Renal cortex interstitium (tissue), 15 donors: ENCODE measurements at places on chromosomes 5 and 9. TPM values are rescaled to one million over a fixed set of nuclear protein-coding genes. Genes with fewer than 3 reads are reported as not detected.

ROPN1L gene
- 0.37 TPM for polyA plus RNA-seq

PLPPR1 gene
- polyA plus RNA-seq: 16.8 TPM

NIPSNAP3A gene
- polyA plus RNA-seq: 46.8 TPM

SHROOM1 gene
- 14.1 TPM for polyA plus RNA-seq

- DNase-seq: no peak
These were observed 12.7 kb upstream of the CCL27 start for GRCh38 chr9:34675048-34675714.

GRCh38 chr9:106868565-106868964 is 5.6 kb downstream of the ZNF462 start:
- DNase-seq: no peak

GRCh38 chr5:158848634-158849033 is 251.1 kb downstream of the EBF1 start:
- DNase-seq: no peak

DNA sequence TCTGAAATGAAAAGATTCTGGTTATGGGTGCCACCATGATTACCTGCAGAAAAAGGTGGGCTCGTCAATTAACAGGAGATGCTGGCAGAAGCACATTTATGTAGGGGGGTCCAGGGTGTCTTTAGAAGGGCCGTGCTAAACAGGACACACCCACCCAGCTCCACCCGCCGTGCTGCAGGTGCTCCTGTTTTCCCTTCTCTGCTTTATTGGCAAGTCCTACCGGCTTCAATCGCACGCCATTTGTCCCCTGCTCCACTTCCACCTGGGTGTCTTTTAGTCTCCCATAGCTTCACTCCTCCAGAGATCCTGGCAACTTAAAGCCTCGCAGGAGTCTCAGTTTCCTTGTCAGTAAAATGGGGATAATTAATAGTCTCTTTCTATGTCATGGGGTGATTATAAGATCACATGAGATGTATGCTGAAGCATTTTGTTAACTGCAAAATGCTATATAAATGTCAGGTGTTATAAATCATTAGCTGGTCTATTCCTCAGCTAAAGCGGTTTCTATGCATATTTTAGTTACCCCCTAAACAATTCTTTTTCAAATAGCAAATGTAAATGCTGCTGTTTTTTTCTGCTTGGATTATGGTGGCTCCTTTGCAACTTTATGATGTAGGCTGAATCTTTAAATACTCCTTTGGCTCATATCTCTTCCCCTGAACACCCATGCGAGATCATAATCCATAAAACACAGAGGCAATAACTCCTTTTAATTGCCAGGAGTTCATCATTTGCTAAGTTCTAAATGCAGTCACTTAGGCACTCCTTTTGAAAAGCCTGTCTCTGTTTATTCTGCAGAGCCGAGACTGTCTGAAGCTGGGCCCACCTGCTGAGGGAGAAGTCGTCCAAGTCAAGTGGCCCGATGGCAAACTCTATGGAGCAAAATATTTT is 406.9 kb downstream of the KDM4C start:
- no peak for DNase-seq

DNA sequence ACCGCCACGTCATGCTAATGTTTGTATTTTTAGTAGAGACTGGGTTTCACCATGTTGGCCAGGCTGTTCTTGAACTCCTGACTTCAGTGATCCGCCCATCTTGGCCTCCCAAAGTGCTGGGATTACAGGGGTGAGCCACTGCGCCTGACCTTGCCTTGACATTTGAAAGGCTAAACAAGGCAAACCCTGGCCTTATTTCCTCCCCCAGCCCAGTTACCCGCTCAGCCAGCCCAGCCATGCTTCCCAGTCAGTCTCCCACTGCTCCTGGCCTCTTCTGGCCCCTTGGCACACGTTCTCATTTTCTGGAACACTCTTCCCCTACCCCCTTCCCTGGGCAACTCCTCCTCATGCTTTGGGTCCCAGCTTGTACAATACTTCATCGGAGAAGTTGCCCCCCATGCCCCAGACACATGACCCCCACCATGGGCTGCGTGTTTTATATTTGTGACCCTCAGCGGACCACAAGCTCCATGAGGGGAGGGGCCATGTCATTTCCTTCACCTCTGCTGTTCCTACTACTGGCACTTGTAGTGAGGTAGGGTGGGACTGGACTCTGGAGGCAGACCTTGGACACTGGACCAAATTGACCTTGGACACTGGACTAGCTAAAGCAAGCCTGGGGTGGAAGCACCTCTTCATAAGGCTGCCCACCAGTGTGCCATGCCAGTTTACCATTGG is 94.4 kb upstream of the IER5L start:
- DNase-seq: no peak

DNA sequence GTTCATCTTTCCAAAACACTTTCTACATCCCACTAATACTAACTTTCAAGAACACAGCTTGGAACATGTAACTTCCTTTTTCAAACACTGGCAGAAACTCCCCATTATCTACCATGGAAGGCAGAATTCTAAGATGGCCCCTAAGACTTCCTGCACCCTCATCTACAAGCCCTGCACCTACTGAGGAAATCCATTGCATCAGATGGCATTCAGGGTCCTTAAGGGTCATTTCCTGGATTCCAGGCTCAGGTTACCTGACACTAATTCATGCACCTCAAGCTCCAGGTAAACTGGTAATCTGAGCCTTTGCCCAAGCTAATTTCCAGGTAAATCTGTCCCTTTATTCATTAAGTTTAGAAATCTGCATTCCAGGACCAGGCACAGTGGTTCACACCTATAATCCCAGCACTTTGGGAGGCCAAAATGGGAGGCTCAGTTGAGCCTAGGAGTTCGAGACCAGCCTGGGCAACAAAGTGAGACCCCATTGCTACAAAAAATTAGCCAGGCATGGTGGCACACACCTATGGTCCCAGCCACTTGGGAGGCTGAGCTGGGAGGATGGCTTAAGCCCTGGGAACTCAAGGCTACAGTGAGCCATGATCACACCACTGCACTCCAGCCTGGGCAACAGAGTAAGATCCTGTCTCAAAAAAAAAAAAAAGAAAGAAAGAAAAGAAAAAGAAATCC is 91.6 kb downstream of the NFIB start:
- DNase-seq: no peak

DNA sequence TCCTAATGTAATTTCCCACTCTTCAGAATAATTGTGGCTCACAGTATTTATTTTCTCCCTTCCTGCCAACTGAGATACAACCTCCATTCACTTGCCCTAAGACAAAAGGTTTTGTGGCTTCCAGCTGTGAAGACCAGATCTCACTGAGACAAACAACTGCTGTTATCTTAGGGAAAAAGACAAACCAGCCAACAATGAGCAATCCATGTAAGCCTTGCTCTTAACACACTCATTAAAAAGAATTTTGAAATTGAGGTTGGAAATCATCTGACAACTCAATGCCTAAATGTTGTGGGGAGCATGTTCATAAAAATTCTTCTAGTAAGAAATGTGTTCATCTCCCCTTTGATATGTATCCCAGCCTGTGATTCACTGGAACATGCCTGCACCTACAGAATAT is 132.9 kb downstream of the ADAMTSL1 start:
- DNase-seq: no peak

- DNase-seq: no peak
These were observed 287.8 kb upstream of the DAB2 start for GRCh38 chr5:39712316-39713249.
